ENCODE measurements at places on chromosomes 2 and 18.

- DNase-seq, result no peak
Measured at GRCh38 chr2:197210430-197210829, 100.2 kb downstream of the ANKRD44 start.

GRCh38 chr2:203534621-203535077 is 452 bp downstream of the RAPH1 start:
- DNase-seq, result peak; percentile 4

- DNase-seq, result no peak
Measured at GRCh38 chr18:44911260-44911659, 230.6 kb downstream of the SETBP1 start.

- DNase-seq, result no peak
Measured at GRCh38 chr18:52341608-52342381, 1.8 kb downstream of the DCC start.

DNA sequence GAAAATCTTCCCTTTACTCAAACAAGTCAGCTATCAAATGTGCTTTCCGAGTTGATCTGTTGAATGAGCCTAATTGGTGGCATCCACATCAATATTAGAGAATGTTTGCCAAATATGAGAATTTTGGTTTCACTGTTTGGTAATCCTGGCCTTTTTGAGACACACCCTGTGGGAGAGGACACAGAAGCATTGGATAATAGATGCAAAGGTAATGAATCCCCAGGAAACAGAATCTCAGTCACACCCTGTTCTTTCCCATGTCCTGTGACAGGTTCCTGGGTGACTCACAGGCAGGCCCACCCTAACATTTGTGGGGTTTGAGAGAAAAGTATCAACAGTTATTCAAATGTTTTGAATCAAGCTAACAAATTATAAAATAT is 99.8 kb upstream of the PELI1 start:
- DNase-seq, result no peak

DNA sequence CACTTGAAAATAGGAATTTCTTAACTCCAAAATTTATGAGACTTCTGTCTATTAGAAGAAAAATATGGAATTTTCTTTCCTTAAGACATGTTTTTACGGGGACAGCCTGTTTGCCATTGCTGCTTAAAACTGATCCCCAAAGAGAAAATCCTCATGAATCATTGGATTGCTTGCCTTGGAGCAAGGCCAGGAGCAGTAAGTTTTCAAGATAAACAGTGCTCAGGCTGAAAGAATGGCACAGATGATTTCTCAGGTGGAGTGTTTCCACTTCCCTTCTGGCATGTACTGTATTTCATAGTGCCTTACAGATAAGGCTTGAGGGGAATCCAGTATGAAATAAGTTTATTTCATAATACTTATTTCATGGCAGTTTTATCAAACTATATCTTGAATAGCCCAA is 74.3 kb upstream of the MMADHC start:
- peak; percentile 61 for DNase-seq
